ENCODE measurements at places on chromosomes 1 and 21. TPM values are rescaled to one million over a fixed set of nuclear protein-coding genes. Genes with fewer than 3 reads are reported as not detected.

Gene TAL1
- total RNA-seq: 47.3 TPM

Gene MTARC2
- total RNA-seq: 14.7 TPM

Gene GPR25
- total RNA-seq: not detected

Gene ATAD3C
- not detected for total RNA-seq

Gene FCRL6
- total RNA-seq: not detected

Gene TFF3
- total RNA-seq: 4.5 TPM

Gene MR1
- 3.2 TPM for total RNA-seq

Gene RNF186
- total RNA-seq: not detected

Gene MCM3AP
- total RNA-seq: 92.3 TPM

Gene PTAFR
- 0.16 TPM for total RNA-seq

Gene DYNLT5
- 2.9 TPM for total RNA-seq
